IMR-90 (cell line): ENCODE measurements at places on chromosomes 2 and 18. TPM values are rescaled to one million over a fixed set of nuclear protein-coding genes. Genes with fewer than 3 reads are reported as not detected.

The SPHKAP gene
- not detected in 2 replicates for polyA plus RNA-seq

The LRRC30 gene
- polyA plus RNA-seq = not detected in 2 replicates

The DIS3L2 gene
- 14.7 and 15.8 TPM in 2 replicates for polyA plus RNA-seq

DNA sequence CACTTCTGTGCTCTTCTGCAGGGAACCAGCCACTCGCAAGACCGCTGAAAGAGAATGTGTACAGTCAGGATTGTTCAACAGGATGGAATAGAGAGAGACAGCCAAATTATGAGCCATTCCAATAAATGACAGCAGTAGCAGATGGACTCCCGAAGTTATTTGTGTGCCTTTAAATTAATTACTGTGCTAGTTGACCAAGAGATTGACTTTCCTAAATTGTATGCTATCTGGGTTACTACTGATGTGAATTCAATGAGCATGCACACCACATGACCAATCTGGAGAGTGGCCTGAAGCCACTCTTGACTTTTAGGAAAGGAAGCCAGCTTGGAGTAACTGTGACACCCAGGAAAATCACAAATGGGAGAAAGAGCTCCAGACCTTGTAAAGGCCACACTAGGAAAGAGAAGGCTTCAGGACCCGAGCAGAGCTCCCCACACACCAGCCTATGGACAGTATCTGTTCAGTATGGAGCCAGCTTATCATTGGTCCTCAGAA, 52.8 kb downstream of the CHMP3 start:
- no peak for DNase-seq

The CHST10 gene
- polyA plus RNA-seq = 6.4 and 6.9 TPM in 2 replicates

The PARD3B gene
- 2.5 and 3.3 TPM in 2 replicates for polyA plus RNA-seq

DNA sequence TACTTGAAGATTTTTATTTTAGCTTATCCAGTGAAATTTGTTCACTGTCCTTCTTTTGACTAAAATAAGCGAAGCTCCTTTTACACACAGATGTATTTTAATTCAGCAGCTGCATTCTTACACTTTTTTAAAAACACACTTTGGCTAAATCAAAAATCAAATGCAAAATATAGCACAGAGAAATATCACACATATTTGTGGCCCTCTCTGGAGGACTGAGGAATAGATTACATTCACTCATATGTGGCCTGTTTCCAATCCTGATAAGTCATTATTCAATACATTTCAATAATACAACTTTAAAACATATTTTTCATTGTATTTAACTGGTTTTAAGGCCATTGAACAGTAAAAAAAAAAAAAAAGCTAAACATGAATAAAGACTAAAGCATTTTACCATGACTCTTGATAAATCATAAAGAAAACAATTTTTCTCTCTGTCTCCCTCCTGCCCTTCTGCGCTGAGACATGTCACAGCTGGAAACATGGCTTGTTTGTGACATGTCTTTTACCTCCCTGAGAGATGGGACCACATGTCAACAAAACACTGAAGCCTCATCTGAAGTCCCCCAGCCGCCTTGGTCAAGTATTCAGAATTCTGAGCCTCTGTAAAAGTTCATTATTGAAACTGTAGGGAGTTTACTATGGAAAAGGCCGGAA, 221.0 kb downstream of the ZNF407 start:
- peak; percentile 12 for DNase-seq

DNA sequence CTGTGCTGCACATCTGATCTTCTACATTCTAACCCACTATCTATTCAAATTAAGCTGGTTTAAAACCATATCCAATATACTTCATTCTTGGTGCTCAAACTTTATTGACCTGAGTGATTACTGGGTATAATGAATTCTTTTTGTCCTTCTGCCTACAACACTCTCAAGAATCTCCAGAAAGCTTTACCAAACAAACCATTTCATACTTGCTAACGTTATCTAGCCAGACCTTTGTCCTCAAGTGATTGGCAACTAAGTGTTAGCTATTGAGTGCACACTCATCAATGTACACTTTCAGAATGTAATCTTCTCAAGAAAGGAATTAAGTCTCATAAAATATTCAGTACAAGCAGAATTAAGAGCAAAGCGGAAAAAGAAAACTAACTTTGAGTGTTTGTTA, 1.4 kb downstream of the SUCLG1 start:
- no peak for DNase-seq

DNA sequence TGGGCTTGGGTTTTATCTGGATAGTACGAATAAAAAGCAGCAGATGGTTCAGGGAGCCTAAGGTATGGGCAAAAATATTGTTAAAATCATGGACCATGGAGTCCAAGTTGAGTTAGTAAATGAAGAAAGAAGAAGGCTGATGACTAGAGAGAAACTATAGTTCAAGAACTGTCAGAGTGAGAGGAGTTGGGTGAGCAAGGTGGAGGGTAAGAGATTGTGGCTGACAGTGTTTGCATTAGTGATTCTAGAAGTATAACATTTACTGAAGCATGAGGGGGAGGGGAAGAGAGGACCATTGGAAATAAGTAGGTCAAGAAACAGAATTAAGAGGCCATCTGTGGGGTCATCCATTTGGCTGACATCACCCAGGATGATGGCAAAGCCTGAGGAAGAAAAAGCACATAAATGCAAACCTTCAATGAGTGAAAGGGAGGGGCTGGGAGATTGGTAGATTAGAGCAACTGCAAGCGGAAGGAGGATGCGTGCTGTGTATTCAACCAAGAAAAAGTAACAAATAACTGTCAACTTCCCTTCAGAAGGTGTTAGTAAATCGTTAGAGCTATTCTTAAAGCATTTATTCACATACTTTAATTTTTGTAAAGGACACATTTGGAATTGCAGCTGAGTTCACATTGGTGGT, 392.8 kb downstream of the TSN start:
- no peak for DNase-seq
